ENCODE measurements at places on chromosomes 3 and 15.

DNA sequence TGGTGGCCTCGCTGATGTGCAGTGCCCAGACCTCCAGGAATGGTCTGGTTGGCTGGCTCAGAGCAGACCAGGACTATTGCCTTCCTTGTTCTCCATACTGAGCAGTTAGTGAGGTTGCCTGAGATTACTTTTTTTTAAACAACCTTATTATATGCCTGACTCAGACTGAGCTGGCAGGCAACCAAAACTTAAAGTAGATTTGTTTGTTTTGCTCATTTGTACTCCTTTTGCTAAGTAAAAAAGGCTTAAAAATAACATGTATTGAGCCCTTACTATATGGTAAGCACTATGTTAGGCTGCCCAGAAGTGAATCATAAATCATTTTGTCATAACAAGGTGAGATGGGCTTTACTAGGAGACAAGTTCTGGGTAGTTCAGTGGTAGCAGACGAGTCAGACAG, 92.4 kb downstream of the GHSR start:
- DNase-seq = no peak

DNA sequence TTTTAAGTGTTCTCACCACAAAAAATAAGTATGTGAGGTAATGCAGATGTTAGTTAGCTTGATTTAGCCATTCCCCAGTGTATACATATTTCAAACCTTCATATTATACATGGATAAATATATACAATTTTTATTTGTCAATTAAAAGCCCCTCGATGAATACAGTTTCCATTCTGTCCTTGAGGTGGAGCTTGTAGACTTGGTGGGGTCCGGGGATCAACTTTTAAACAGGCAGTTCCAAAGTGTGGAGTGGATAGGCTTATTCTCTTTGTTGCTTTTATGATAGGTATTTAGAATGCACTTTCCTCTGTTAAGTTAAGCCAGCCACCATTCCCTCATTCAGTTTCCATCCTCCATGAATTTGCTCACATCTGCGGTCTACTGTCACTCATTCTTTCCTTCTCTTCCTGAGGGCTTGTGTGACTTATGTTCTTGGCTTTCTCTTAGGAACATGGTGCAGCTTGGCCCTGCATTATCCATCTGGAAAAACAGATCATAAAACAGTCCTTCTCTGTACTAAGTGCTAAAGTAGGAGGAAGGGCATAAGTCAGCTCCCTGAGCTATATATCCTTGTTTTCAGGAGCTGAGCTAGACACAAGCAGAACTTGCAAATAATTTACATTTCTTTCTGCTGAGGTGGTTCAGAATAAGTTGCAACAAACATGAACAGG, 149.1 kb downstream of the NFKBIZ start:
- no peak for DNase-seq

DNA sequence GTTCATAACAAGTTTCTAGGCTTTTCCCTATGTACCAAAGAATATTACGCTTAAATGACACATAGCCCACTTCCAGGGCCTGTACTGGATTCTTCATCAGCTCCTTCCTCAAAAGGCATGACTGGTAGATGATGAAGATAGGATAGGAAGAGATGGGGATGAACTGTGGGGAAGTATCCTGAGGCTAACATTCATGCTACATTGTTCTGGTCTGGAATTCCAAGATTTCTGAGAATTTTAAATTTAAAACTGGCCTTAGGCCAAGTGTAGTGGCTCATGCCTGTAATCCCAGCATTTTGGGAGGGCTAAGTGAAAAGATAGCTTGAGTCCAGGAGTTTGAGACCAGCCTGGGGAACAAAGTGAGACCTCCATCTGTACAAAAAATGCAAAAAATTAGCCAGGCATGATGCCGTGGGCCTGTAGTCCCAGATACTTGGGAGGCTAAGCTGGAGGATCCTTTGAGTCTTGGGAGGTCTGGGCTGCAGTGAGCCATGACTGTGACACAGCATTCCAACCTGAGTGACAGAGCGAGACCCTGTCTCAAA, 160.1 kb upstream of the PLAAT1 start:
- no peak for DNase-seq

GRCh38 chr3:188331166-188331565, 177.2 kb downstream of the LPP start:
- DNase-seq = no peak

GRCh38 chr3:10193692-10194327, 29.1 kb downstream of the IRAK2 start:
- DNase-seq = no peak

DNA sequence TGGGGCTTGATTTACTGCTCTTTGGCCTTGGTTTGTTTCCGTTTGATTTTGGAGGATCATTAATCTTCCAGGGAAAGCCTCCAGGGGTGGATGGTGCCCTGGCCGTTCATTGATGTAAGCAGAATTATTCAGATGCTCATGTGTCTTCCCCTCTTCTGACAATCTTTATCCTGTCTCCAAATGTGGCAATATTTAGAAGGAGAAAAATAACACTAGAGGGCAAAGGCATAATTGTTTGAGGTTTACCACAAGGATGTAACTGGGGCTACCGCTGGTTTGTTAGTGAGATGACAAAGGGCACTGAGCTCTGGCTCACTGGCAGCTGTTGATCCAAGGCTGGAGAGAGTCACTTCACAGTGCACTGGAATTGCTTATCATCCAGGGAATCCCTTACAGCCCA, 18.2 kb upstream of the PLCL2 start:
- DNase-seq = no peak

- peak; percentile 60 for DNase-seq
Measured at GRCh38 chr3:43855674-43856299, 165.0 kb downstream of the ABHD5 start.

All from NCI-H2081 (cell line).